Airway epithelial cell (primary cell): ENCODE measurements at places on chromosomes 1 and 21. TPM values are rescaled to one million over a fixed set of nuclear protein-coding genes. Genes with fewer than 3 reads are reported as not detected.

UBE2U gene
- total RNA-seq, result not detected in 2 replicates

TNFRSF4 gene
- not detected in 2 replicates for total RNA-seq

LYPD8 gene
- total RNA-seq, result not detected in 2 replicates

FAM163A gene
- not detected in 2 replicates for total RNA-seq

AADACL4 gene
- total RNA-seq, result not detected in 2 replicates
